ENCODE measurements at places on chromosomes 1 and 21.

DNA sequence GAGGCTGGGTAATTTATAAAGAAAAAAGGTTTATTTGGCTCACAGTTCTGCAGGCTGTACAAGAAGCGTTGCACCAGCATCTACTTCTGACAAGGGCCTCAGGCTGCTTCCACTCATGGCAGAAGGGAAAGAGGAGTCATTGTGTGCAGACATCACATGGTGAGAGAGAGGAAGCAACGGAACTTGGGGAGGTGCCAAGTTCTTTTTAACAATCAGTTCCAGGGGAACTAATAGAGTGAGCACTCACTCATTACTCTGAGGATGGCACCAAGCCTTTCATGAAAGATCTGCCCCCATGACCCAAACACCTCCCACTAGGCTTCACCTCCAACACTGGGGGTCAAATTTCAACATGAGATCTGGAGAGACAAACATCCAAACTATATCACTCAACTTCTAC lies 77.2 kb downstream of the DDAH1 start:
- no peak for DNase-seq

DNA sequence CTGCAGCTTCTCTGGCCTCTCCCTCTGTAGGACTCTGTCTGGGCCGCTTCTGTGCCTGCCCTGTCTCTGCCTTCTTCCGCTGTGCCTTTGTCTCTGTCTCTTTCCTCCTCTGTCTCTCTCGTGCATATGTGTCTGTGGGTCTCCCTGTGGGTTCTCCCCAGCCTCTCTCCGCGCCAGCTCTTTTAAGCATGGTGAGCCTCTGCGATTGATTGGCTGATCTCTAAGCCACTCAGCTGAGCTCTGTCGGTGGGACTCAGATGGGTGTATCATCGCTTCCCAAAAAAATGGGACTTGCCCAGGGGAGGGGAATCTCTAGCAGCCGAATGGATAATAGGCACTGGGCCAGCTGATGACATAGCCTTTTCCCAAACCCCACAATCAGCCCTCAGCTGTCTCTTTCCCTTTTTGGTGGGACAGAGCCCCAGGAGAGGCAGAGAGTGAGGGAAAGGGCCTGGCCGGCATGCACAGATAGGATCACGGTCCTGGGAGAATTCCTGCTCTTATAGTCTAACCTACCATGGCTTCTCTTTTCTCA lies at the start of gene ADAMTS4:
Gene ADAMTS4 (minus strand): TSS at position 158 of the 535 bp plus-strand sequence. CDS start 427 bp downstream, outside the sequence.
- no peak for DNase-seq

- DNase-seq: no peak
Observed at GRCh38 chr1:200053646-200054045, 26.1 kb downstream of the NR5A2 start.

GRCh38 chr1:117760485-117760884 lies 154.6 kb downstream of the TENT5C start:
- no peak for DNase-seq

DNA sequence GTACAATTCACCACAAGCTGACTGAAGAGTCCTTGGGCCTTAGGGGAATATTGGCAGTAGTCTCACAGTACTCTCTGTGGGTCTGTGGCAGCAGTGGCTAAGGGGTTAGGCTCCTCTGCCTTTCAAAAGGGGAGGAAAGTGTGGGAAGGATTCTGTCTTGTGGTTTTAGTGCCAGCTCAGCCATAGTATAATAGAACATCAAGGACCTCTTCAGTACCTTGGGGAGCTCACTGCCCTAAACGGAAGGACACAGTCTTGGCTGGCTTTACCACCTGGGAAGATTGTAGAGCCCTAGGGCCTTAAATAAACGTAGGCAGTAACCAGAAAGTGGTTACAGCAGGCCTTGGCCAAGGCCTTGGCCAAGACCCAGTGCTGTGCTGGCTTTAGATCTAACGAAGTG lies 265.7 kb downstream of the COL11A1 start:
- no peak for DNase-seq

DNA sequence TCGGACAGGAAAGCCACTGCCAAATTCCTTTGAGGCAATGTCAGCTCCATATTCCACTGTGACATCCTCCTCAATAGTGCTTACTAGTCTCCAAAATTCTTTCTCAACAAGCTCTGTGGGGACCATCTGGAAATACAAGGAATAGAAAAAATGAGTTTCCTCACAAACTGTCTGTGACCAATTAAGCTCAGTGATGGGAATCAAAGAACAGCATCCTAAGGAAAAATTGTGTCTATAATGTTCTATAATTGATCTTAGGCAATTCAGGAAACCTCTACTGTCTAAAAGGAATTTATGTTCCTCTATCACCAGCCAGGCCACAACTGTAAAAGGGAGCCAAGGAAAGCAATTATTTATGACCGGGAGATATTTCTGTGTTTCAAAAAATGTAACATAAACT lies 46.1 kb upstream of the SYT2 start:
- DNase-seq: no peak

- DNase-seq: no peak
Observed at GRCh38 chr21:30935121-30935888, 53.9 kb upstream of the KRTAP11-1 start.

GRCh38 chr1:169946206-169946605 lies 52.5 kb upstream of the SCYL3 start:
- no peak for DNase-seq

DNA sequence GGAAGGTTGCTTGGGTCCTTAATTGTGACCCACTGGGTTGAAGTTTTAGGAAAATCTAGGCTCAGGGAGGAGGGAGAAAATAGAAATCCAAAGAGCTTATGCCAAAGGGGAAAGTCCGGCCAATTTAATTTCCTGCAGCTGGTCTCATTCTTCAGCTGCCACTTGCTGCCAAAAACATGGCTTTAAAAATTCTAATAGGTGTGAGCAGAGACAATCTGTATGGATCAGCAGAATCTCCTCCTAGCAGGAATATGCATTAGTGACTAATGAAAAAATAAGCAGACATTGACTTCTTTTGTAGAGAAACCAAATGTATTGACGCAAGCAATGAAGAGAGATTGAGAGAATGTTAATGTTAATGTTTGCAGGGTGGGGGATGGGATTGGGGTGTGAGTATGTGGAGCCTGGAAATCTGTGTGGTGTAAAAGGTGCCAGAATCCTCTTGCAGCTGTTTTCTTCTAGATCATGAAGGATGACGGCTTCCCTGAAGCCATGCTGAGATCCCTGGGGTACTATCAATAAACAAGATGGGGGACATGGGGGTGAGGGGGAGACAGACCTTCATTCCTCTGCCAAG lies 35.3 kb downstream of the VWA5B1 start:
- no peak for DNase-seq

- no peak for DNase-seq
Observed at GRCh38 chr1:224067621-224068457, 46.1 kb upstream of the FBXO28 start.

DNA sequence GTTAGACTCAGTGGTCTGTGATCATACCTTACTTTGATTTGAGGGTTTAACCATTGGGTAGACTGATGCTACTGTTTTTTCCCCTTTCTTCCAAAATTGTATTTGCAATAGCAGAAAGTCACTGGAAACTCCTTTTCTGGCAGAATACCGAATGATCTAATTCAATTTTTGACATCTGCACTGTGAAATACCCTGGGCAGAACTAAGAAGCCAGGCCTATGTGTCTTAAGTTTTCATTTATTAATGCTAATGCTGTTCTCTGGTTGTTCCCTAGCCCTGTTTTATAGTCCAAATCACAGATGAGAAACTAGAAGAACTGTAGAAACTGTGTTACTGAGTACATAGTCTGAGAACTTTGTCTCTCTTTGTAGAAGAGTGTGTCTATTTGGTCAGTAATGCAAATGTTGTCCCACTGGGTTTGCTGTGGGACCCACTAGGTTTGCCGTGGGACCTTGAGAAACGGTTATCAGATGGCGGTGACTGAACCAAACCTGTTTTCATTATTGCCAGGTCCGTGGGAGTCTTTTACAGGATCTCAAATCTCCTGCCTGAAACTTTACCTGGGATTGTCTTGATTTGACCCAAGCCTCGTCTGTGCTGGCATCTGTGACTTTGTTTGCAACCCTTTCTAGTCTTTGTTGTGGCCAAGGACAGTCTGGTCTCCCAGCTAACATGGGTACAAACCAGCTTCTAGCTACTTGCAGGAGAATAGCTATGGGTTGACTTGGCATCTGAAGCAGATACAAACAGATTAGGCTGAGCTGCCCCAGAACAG lies 41.4 kb downstream of the PEX14 start:
- DNase-seq: no peak
